Mesangial cell (primary cell): ENCODE measurements at places on chromosomes 3 and 15. TPM values are rescaled to one million over a fixed set of nuclear protein-coding genes. Genes with fewer than 3 reads are reported as not detected.

Gene TRAT1
- not detected in 2 replicates for total RNA-seq

Gene SERPINI1
- total RNA-seq = 0.89 and 0.98 TPM in 2 replicates

Gene GOLGA6B
- total RNA-seq = not detected in 2 replicates

Gene XCR1
- total RNA-seq = not detected in 2 replicates

Gene ALDH1L1
- 0.25 and 0.49 TPM in 2 replicates for total RNA-seq

Gene CA12
- total RNA-seq = 7.2 and 12.4 TPM in 2 replicates

Gene FANCD2OS
- total RNA-seq = not detected in 2 replicates

Gene CKMT1A
- total RNA-seq = 0.63 TPM in 1 of 2 replicates, not detected in the other

Gene NR1I2
- total RNA-seq = under 0.01 and 0.16 TPM in 2 replicates

Gene P2RY12
- total RNA-seq = not detected in 2 replicates

Gene GOLGA6D
- not detected in 2 replicates for total RNA-seq

Gene VGLL3
- 15.6 and 19.7 TPM in 2 replicates for total RNA-seq

Gene SKOR1
- total RNA-seq = 0.25 TPM in 1 of 2 replicates, not detected in the other

Gene CPLX3
- total RNA-seq = not detected in 2 replicates

Gene C3orf20
- not detected in 2 replicates for total RNA-seq

Gene KIF7
- total RNA-seq = 6.8 and 10.0 TPM in 2 replicates

Gene ALDH1A3
- 18.5 and 19.7 TPM in 2 replicates for total RNA-seq

Gene DOCK3
- total RNA-seq = 0.13 and 0.16 TPM in 2 replicates

Gene MAN2A2
- 30.6 and 50.2 TPM in 2 replicates for total RNA-seq

Gene FBXW12
- 0.25 TPM in 1 of 2 replicates, not detected in the other for total RNA-seq

Gene KIF23
- 4.4 and 75.6 TPM in 2 replicates for total RNA-seq

Gene SLC9C1
- total RNA-seq = not detected in 2 replicates

Gene UPK1B
- total RNA-seq = 14.3 and 28.2 TPM in 2 replicates

Gene EPHB1
- 0.49 and 1.4 TPM in 2 replicates for total RNA-seq

Gene CXCR6
- not detected in 2 replicates for total RNA-seq
